ENCODE measurements at places on chromosomes 4 and X.

DNA sequence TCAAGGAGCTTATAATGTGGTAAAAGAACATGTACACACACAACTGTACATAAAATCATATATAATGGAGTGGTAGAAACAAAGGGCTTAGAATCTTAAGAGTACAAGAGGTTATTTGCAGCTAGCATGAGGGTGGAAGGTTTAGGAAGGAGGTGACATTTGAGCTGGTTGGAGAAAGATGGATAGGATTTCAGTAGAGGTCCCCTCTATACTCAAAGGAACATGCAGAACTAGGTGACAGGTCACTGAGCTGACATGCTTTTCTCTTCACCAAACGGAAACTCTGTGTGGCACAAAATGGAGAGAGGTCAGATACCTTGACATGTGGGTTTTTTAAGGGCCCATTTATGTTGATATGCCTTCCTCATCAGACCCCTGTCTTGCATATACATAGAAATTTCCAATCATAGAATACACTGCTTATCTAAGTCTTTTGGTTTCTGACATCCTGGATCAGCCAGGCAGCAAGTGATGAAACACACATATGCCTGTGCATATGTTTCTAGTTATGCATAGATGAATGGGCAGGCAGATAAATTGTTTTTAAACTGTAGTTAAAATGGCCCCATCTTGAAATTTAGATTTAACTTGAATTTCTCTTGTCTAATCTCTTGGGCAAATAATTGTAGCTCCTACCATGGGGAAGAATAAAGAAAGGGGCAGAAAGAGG, 29.3 kb downstream of the CLCN5 start:
- DNase-seq = no peak

GRCh38 chr4:6142935-6143602, 57.3 kb downstream of the JAKMIP1 start:
- DNase-seq = no peak

GRCh38 chr4:125323654-125324053, 8.9 kb downstream of the FAT4 start:
- DNase-seq = peak; percentile 68

DNA sequence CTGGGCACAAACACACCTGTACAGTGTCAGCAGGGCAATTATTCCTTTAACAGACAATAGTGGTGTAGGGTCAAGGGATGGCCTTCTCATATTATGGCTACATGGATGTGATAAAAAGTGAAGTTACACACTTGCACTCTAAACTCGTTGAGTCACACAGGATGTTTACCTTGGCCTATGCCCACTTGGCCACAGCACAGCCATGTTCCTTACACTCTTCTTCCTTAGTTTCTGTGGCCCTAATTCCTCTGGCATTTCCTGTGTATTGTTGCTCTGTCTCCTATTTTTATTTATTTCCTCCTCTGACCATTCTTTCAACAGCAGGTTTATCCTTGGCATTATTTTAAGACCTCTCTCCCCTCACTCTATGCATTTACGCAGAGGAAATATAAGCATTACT, 86.8 kb upstream of the NPFFR2 start:
- peak; percentile 65 for DNase-seq

- no peak for DNase-seq
Measured at GRCh38 chr4:142547974-142548373, 298.1 kb downstream of the INPP4B start.

DNA sequence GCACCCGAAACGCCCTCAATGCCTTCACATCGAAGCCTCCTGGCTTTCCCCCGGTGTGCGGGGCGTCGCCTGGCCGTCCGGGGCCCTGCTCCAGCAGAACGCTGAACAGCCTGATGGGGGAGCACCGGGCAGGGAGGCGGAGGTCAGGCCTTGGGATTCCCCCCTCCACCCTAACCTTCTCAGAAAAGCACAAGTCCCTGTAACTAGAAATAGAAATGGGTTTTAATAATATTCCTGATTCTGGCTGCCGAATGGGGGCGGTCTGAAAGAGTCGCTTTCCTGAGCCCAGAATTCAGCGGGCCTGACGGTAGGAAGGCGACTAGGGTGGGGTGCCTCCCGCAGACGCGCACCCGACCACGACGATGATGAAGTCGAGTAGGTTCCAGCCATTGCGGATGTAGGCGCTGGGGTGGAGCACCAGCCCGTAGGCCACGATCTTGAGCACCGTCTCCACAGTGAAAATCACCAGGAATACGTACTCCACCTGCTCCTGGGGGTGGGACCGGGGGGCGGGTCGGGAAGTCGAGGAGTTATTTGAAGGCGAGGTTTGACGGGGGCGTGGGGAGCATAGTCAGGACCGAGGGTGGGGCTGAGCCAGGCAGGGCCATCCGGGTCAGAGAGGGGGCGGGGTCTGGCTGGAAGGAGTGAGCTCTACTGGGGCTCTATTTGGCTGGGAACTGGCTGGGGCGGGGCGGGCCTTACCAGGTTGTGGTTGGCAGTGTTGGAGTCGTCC, 2.5 kb downstream of the CACNA1F start:
- no peak for DNase-seq

DNA sequence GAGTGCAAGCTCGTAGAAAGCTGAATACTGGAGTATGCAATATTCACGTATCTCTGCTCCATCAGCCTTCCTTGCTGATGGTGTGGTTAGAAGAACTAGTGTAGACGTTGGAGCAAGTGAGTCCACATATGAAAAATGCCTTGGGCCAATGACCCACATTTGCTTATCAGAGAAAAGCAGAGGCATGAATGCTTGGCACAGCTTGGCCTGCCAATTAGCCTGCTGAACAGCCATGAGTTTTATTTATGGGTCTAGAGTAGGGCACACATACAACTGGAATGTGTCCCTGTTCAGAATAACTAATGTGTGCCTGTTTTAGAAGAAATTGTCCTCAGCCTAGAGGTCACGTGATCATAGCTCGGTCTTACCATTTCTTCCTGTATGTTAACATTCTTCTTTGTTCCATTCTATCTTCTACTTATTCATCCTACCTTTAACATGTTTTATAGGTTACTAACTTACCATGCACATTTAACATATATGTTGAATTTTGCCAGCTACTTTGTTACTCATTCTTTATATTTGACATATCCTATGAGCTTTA, 432.7 kb upstream of the AADAT start:
- no peak for DNase-seq

- no peak for DNase-seq
Measured at GRCh38 chr4:28014469-28014868, 1153.8 kb downstream of the STIM2 start.

- DNase-seq = no peak
Measured at GRCh38 chr4:119081943-119082342, 53.7 kb upstream of the MYOZ2 start.

DNA sequence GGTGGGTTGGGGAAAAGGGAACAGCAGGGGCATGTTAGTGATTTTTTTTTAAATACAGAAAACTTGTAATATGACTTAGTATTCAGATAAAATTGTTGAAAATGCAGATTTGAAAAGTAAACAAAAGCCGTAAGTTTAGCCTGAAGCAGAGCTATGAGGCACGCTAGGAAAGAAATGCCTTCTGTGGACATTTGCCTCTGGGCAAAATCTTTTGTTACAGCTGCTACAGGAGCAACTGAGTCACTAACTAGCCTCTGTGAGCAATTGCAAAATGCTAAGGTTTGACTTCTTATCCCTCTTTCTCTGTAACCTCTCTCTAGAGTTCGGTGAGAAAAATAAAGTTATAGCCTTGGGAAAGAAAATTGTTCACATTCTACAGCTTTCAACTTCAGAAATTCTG, 350.0 kb downstream of the SLC7A11 start:
- peak; percentile 55 for DNase-seq

DNA sequence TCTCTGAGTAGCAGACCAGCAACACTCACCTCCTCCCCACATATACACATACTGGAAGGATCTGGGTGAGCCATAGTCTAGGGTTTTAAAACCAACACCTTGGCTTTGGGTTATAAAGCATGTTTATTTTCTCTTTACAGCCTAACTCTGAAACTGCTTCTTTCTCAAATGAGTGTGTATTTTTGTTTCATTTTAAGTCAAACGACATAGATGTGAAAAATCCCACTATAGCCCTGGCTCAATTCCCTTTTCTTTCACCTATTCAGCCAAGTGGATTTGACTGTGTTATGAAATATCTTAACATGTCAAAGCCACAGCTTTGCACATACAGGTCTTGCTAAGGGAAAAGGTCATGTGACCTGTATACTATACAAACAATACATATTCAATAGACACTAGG, 13.8 kb downstream of the NEXMIF start:
- DNase-seq = no peak

DNA sequence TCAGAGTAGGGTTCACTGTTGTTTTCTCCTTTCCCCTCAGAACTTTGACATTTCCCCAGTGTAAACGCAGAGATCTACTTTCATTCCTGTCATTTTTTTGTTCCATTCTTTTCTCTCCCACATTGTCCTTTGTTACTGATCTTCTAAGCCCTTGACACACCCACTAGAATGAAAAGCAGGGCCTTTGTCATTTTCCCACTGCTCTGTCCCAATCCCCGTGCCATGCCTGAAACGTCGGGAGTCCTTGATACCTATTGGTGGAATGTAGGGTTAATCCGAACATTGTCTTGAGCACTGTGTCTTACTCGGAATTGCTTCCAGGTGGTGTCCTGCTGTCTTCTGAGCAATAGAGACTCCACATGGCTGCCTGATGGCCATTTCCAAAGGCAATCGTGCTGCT, 887.1 kb upstream of the FRG1 start:
- no peak for DNase-seq

DNA sequence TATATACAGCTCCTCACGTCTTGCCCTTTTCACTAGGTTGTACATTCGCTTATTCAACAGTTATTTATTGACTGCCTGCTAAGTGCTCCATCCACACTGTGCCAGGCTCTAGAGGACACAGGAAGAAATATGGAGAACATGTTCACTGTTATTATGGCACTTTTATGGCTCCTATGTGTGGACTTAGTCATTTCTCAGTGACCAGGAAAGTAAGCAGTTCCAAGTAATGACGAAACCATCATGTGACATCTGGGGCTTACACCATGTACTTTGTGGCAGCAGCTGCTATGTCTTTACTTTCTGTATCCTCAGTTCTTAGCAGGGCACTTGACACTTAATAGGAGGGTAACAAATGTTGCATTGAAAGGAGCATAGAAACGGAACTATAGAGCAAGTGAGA, 278.0 kb downstream of the ANK2 start:
- DNase-seq = no peak

- DNase-seq = no peak
Measured at GRCh38 chr4:159363361-159363760, 260.5 kb downstream of the RAPGEF2 start.

DNA sequence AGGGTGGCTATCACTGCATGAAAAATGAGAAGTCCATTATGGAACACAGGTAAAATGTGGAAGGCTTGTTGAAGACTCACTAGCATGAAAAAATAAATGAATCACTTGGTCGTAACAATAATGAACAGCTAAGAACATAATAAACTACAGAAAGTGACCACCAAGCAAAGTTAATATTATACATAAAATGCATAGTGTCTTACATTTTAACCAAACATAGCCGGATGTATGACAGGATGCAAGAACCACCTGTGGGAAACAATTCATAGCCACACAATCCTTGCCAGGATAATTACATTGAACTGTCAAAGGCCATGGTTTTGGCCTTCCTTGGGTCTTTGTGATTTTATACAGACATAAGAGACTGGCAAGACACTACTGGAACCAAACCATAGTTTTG, 81.9 kb upstream of the ATXN3L start:
- DNase-seq = no peak

- no peak for DNase-seq
Measured at GRCh38 chr4:135732448-135732847, 1530.9 kb upstream of the PABPC4L start.

- DNase-seq = no peak
Measured at GRCh38 chrX:1327651-1328304, 8.8 kb upstream of the IL3RA start.

GRCh38 chr4:53150631-53151488, 215.0 kb downstream of the SCFD2 start:
- no peak for DNase-seq

GRCh38 chr4:189787216-189788031, 153.2 kb upstream of the FRG1 start:
- DNase-seq = no peak

DNA sequence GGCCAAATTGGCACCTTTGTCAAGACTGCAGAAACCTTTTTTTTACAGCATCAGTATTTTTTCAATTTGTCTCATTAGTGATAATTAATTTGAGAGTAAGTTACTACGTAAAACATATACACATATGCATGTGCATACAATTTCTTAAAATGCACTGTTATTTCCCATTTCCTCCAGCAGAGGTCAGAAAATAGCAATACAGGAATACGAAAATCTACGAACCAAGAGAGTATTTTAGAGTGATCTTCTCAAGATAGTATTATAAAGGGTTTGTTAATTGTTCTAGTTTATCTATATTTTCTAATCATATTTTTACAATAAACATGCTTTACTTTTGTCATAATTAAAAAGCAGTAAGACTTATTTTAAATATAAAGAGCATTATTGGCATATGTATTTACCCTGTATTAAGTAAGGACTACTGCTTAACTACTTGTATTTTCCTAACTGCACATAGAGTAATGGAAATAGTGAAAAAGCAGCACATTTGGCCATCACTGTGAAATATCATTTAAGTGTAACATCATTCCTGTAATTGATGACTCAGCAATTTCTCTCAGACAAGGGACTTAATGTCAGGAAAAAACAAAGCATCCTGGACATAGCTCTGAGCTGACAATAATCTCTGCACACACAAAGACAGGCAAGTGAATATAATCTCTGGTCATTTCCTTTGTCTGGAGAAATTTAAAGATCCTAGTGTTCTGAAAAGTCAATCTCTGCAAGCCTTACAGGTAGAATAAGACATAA, 45.6 kb downstream of the MAOB start:
- peak; percentile 65 for DNase-seq

DNA sequence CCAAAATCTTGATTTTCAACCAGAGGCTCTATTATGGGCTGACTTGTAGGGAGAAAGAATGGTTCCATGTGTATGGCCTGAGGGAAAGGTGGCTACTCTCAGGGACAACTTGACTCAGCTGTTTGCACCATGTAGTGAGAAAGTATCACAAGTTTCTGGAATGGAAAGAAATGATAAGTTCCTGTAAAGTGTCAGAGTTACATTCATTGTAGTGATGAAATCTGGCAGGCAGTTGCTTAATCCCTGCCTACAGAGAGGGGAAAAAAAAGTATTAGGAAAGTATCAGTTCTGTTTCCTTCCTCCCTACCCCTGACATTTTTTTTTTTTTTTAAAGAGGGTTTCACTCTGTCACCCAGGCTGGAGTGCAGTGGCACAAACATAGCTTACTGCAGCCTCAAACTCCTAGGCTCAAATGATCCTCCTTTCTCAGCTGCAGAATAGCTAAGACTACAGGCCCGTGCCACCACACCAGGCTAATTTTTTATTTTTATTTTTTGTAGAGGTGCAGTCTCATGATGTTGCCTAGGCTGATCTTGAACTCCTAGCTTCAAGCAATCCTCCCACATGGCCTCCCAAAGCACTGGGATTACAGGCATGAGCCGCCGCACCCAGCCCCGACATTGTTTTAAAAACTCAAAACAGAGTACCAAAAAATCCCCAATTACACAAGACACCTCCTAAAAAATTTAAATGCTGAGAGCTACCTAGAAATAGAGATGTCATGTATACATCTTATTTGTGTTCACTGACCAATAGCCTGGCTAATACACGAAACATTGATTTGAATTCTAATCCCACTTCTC, 4.8 kb upstream of the FBXL5 start:
- no peak for DNase-seq

All from PC-3 (cell line).